ENCODE measurements at places on chromosomes 2 and 18. TPM values are rescaled to one million over a fixed set of nuclear protein-coding genes. Genes with fewer than 3 reads are reported as not detected.

The CXCR1 gene
- 0.13 TPM for polyA plus RNA-seq

The PECR gene
- polyA plus RNA-seq = 9.3 TPM

GRCh38 chr2:74109551-74109950 is 38.2 kb downstream of the BOLA3 start:
- DNase-seq = no peak

- no peak for DNase-seq
Measured at GRCh38 chr2:239930871-239931771, 94.0 kb downstream of the NDUFA10 start.

GRCh38 chr2:163708265-163708664 is 27.5 kb downstream of the FIGN start:
- no peak for DNase-seq

DNA sequence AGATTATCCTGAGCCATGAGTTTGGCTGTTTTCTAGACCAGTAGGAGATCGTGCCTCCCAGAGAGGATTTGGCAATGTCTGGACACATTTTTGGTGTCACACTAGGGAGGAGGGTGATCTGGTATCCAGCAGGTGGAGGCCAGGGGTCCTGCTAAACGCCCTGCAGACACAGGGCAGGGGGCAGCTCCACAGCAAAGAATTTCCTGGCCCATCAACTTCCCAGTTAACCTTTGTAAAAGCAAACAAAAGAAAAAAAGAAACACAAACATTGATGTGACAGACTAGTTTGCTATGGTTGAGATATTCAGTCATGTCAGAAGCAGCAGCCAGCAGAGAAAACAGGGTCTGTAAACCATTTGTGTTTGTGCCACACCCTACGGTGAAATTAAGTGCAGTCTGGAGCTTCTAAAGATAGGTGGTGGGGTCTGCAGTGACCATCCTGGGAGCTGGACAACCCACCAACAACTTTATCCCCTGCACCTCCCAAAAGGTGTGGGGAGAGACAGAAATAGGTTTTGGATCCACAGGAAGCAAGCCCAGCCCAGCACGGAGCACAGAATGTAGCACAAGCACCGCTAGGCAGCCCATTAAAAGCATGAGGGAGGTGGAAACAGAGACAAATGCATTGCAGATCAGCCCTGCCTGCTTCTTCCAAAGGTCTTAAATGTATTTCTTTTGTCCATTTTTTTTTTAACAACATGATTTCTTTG is 232.5 kb downstream of the MYT1L start:
- DNase-seq = no peak

DNA sequence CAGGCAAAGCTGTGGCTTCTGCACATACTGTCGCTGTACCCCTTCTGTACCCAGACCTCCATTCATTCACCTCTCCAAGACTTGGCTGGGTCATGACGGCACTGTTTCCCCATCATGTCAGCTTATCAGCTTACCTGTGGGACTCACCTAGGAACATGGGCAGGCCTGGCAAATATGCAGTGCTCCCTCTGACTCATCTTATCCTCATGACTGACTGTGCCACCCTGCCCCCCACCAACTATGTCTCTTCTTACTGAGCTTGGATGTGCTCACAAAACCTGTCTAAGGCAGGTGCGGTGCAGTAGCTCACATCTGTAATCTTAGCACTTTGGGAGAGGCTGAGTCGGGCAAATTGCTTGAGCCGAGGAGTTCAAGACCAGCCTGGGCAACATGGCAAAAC is 152.4 kb downstream of the MGAT5 start:
- DNase-seq = no peak

GRCh38 chr18:26803643-26804042 is 61.9 kb downstream of the AQP4 start:
- no peak for DNase-seq

GRCh38 chr18:79476031-79476917 is 80.5 kb downstream of the NFATC1 start:
- no peak for DNase-seq

DNA sequence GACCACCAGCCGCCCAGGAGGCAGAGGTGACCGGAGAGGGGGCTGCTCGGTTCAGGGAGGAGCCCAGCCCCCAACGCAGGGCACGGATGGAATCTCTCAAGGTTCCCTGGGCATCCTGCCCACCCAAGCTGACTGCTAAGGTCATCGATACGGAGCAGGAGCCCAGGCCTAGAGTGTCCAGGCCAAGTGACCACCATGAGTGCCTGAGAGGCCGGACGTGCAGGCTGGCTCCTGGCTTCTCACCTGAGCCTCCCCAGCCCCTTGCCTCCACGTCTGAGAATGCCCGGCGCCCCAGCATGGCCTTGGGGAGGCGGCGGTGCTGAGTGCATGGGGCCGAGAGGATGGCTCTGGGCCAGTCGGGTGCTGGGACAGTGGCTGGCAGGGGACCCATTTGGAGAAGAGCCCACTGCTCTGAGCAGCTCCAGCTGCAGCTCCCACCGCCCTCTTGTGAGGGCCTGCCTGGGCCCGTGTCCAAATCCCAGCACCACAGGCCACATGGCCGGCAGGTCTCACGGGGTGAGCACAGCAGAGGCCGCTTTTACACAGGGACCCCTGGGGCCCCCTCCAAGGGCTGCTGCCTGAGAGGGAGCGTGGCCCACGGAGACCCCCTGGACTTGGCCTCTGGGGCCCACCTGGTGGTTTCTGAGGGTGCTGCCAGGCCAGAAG is 102.8 kb upstream of the CTDP1 start:
- no peak for DNase-seq

GRCh38 chr2:187459256-187459655 is 11.2 kb upstream of the CALCRL start:
- DNase-seq = no peak

- no peak for DNase-seq
Measured at GRCh38 chr2:4792126-4792525, 900.1 kb upstream of the SOX11 start.

DNA sequence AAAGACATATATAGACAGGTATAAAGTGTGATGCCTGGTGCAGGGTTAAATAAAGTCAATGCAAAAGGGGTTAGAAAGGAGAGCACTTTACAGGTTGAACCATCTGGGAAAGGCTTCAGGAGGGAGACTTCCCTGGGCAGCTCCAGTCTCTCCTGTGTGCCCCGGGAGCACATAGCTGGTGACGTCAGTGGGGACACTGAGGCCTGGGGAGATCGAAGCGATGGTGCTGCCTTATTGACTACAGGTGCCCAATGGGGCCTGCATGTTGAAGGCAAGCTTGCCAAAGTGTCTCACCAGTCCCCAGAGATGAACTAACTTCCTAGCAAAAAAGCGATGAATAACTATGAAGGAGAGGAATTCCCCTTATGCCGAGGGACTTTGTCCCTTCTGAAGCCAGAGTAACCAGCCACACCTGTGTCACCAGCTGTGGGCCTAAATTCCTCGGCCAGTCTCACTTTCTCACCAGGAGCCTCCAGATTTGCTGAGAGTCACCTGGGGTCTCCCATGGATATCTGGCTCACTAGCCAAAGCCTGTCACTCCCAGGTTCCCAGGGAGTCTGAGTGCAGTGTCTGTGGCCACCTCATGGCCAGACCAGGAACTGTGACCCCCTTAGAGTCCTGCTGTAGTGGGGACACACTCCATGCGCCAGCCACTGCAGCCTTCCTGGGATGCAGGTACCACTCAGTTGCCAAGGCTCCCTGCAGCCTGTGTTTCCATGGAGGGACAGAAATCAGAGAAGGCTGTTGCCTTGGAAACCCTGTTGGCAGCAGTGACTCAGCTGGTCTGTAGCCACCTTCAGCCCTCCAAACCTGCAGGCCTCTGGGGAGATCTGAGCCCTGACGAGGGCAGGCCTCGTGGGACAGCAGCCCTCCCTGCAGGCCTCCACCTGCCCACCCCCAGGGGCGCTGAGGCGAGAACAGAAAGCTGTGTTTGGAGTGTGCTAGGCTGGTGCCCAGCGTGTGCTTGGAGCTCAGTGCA is 128.7 kb downstream of the CTIF start:
- no peak for DNase-seq

- no peak for DNase-seq
Measured at GRCh38 chr2:105843476-105844374, 99.0 kb downstream of the NCK2 start.

The TTC32 gene
- 20.9 TPM for polyA plus RNA-seq

DNA sequence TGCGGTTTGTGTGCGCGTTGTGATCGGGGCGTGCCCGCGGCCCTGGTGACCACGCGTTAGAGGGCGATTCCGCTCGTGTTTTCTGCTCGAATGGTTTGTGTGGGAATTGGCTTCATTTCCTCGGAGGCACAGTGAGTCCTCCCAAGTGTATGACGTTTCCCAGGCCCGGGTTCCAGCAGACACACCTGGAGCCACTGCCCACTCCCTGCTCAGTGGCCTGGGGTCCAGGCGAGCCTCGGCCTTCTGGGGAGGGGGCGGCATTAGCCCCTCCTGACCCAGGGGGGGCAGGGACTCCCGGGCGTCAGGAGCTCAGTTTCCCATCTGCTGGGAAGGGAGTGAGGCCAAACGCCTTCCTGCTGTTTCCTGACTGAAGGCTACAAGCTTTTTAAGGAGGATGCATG is 92.1 kb downstream of the NFATC1 start:
- DNase-seq = no peak

The ACKR3 gene
- 80.6 TPM for polyA plus RNA-seq

The SH3RF3 gene
- 12.6 TPM for polyA plus RNA-seq

- DNase-seq = no peak
Measured at GRCh38 chr2:202432776-202433175, 56.6 kb downstream of the BMPR2 start.

DNA sequence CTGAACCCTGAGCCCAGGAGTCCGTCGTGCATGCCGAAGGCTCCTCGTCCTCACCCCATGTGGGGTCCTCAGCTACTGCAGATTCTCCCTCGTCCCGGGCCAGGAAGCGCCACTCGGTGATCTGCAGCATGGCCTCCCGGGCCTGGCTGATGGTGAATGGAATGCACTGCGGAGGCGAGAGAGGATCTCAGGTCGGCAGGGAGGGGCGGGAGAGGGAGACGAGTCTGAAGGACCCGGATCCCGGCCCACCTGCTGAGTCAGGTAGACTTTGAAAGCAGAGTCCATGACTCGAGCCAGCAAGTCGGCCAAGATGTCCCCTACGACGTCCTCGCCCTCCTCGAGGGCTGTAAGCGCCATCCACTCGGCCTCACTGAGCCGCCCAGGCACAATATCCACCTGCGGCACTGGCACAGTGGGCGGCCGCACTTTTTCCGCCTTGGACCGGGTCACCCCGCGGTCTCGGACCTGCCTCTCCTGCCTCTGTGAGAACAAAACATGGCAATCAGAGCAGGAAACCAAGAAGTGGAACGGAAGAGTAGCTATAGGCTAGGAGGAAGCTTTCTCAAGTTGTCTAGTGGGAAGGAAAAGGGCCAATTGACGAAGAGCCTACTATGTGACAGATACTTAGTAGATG is 5.5 kb downstream of the C2orf81 start:
- no peak for DNase-seq
